ENCODE measurements at places on chromosomes 4 and X.

DNA sequence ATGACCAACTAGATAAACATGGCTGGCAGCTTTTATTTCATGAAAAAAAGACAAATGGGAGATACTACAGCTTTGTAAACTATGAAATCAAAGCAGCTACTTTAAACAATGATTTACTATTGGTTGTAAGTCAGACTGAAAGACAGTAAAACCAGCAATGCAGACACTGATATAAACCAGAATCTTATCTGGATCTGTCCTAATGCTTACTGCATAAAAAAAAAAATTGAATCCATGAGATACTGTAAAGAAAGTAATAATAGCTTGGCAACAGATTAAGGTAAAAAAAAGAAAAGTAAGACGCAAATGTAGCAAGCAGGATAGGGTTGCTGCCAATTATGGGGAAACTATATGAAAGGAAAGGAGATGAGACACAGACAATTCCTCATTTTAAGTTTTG lies 7.3 kb downstream of the LCORL start:
- DNase-seq = no peak

DNA sequence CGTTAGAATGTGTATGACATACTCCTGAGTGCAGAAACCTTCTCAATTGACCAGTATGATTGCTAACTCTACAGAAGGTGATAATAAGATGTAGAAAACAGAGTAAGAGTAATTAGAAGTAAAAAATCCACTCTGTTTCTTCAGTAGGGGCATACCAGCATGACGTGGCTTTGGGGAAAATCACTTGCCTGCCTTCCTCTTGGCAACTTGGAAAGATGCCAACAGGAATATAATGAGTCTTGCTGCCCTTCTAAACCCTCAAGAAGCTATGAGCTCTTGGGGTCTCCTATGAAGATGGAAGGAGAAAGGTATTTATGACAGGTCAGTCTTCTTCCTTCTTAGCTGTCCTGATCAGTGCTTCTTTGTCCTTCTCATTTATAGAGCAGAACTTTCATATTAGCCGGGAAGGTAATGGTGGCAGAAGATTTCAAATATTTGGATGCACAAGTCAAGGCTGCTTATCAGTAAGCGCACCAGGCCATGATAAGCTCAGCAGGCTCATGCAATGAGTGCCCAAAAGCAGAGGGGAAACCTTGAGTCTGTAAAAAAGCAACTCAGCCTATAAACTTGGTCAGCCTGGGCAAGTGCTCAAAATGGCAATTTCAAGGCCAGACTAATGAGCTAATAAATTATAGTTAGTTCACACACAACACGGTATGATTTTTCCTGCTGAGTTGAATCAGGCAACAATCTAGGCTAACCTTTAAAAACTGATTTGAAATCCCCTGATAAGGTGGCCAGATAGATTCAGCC lies 69.7 kb upstream of the PPARGC1A start:
- DNase-seq = no peak

- no peak for DNase-seq
These were observed 72.8 kb upstream of the FAM9A start for GRCh38 chrX:8873956-8874355.

- no peak for DNase-seq
These were observed 46.4 kb upstream of the FGG start for GRCh38 chr4:154658680-154659405.

- DNase-seq = no peak
These were observed 1.4 kb upstream of the ZFX start for GRCh38 chrX:24148121-24148520.

DNA sequence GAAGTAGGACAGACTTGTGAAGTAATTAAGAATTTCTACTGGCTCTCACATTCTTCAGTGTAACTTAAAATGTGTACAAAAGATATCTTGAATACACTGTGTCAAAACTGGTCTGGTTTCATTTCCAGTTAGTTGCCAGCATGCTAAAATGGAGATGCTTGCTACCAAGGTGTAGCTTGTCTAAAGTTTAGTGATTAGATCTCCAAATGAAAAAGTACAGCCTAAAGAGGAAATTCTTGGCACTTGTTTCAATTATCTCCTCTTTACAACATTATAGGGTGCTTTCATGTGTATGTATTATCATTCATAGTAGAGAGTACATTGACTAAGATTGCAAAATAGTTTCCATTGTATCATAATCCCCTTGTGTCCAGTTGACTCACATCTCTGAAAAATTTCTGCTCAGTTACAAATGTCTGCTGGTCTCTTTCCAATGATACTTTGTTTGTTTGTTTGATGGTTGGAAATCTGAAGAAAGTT lies 97.3 kb upstream of the SPRY1 start:
- no peak for DNase-seq

- DNase-seq = peak; percentile 54
These were observed 13.3 kb downstream of the OFD1 start for GRCh38 chrX:13747836-13748235.

- DNase-seq = peak; percentile 10
These were observed 108.7 kb upstream of the ATP6AP2 start for GRCh38 chrX:40471965-40472648.

DNA sequence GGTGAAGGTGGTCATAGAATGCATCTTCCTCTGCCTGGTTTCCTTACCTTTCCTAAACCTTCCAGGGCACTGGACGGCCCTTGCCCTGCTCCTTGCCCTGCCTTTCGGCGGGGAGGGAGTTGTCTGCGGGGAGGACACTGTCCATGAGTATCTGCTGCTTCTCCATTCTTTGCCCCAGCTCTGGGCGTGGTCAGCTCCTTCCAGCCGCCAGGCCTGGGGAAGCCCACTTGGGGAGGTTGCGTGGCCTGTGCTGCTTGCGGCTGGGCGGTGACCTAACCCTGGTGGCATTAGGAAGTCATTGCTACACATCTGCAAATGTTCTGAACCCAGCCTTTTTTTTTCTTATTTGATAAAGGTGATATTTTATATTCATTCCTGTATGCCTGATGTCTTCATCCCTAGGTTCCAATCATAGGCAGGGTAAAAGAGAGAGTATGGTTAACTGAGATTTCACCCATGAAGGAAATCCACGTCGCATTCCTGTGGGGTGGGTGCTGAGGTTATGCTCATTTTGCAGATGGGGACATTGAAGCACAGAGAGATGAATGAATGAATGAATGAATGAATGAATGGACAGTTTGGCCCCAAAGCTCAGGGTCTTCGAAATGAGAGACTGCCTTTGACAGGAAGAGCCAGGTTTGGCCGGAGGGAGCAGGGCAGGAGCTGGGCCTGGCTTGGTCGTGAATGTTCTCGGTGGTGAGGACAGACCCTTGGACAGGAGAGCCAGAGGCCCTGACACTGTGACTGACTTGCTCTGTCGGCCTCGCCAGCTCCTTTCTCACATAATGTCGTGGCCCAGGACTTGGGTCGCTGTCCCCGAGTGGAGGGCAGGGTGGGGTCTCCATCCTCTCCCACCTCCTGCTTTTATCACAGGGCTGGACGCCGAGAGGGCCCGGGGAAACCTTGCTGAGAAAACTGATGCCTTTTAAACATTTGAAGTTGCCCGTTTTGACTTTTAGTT lies 57.8 kb upstream of the GPR78 start:
- DNase-seq = no peak

DNA sequence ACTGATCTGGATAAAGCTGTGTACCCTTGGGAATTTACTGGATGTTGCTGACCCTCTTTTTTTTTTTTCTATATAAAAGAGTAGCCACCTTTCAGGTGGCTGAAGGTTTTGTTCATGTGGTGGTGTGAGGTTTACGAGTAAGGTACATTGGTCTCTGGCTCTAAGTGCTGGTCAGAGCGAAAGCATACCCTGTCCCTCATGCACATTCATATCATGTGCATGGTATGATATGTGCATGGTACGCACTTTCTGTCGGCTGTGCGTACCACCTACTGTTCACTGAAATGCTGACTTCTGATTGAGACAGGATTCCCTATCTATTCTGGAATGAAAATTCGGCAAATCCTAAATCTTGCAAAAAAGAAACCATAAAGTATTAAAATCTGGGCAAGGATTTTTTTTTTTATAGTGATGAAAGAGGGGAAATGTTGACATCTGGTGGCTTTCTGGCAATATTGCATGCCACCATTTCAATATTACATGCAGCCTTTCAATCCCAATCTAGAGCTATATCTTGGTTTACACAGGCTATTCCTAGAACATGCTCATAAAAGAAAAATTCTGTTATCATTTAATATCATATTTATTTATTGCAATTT lies 32.8 kb downstream of the FAM149A start:
- peak; percentile 5 for DNase-seq

- DNase-seq = peak; percentile 9
These were observed 121.1 kb upstream of the NDST4 start for GRCh38 chr4:115234405-115235093.

DNA sequence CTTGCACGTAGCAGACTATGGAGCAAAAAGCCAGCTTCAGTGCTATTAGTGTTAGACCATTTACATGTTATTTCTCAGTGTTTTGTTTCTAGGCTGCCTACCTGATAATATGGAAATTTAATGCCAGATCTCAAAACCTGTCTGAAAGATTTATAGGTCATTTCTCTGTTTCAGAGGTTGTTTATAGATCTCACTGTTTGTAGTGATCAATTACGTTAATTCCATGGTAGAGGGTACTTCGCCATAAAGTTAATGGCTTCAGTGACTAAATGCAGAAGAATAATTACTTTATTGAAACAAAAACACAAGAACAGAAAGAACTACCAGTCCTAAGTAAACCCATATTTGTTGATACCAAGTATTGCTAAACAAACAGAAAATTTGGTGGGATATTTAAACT lies 420.8 kb downstream of the ARHGAP24 start:
- DNase-seq = no peak

GRCh38 chr4:124325690-124326089 lies 386.8 kb downstream of the ANKRD50 start:
- no peak for DNase-seq

DNA sequence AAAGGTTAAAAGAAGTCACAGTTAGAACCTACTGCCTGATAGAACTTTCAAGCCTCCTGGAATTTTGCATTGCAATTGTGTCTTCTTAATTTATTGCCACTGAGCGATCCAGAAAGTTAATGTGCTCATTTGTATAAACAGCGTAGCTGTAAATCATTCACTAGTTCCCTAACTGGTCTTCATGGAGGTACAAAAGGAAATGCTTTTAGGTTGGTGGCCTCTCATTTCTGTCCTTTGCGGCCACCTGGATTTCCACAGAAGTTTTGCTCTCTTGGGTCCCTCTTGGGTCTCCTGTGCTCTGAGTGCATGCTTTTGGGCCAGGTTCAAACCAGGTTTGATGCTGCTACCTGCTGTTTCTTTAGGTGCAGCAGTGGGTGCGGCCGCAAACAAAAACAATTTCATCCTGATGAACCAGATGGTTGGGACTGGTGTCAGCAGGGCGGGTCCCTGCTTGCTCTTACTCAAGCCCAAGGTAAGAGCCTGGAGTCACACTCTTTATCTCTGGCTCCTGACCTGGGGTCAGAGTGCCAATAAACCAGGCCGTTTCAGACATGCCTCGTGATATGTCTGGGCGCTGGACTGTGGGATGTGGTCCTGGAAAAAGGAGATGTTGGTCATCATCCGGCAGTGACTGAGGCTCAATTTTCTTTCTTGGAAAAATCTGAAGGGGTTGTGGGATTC lies 270.1 kb downstream of the PTTG2 start:
- DNase-seq = no peak

GRCh38 chr4:37765741-37766140 lies 60.7 kb upstream of the PGM2 start:
- no peak for DNase-seq

DNA sequence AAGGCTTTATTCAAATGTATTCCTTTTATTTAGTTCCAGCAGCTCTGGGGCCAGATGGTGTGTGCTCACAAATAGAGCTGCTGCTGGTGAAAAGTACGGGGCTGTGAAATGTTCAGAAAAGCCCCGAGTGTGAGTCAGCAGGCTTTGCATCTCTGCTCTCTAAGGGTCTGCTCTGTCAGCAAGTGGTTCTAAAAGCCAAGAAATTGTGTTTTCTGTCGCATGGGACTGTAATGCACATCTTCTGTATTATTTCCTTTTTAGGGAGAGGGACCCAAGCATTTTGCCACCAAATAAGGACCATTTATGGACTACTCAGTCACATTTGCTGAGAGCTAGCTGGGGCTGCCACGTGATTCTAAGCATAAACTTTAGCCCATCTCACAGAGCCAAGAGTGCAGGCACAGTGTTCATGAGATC lies 82.9 kb upstream of the NHS start:
- no peak for DNase-seq

GRCh38 chr4:138393886-138394610 lies 151.9 kb upstream of the SLC7A11 start:
- DNase-seq = no peak

DNA sequence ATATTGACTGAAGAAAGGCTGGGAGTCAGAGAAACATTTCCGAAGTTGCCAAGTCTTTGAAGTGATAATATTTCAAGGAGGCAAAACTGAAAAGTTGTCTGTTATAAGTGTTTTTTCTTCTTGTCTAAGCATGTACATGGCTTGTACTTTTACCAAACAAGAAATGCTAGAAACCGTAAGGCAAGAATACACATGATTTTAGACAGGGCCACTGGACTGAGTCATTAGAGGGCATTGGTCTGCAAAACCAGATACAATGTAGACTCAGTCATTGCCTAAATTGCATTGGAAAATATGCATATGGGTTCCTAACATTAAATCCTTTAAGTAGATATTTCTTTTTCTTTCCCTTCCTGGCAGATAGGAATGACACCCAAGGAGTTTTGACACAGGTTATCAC lies 284.9 kb upstream of the PUDP start:
- DNase-seq = no peak

DNA sequence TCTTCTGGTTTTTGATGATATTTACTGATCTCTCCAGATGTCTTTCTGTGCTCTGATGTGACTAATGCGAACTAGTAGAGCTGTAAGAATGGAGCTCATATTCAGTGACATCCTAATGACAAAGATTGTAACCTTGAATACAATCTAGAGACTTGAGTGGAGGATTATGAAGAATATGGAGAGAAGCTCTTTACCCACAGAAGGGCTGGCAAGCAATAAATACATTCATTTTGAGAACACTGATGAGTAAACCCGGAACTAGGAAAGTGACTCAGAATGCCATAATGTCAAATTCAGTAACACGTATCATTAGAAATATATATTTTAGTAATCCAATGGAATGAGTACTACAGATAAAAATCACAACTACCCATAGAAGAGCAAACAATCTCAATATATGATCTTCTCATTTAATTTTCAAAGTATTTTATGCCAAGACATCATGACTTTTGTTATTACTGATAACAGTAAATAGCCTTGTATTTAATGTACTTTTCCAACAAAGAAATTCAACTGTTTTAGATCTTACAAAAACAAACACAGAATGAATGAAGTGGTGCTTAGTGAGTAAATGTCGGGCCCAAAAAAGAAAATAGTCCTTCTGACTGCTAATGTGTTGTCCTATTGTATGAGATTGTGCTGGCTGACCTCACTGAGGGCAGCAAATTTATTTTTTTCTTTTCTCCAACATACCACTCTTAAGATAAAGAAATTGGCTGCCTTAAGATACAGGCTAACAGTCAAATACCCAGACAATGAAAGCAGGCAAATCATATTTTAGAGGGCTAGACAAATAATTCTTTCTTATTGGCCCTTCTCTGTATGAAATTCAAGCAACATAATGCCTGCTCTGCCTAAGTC lies 49.2 kb upstream of the HDAC8 start:
- no peak for DNase-seq

DNA sequence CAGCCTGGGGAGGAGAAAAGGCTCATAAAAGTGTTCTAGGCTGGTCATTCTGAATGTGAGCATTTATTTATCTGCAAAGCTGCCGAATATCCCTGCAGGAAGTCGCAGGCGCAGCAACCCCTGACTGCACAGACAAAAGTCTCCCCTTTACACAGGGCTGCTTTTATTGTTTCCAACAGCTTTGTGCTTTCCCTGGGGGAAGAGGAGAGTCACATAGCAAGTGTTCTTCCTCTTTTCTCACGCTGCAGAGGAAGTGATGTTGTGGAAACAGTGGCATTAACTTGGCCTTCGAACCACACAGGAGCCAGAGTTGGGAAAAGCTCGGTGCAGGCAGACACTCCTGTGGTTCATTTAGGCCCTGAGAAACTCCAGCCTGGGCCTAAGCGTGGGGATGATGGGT lies 81.5 kb upstream of the BCOR start:
- DNase-seq = no peak
